ENCODE measurements at places on chromosomes 12 and 14.

DNA sequence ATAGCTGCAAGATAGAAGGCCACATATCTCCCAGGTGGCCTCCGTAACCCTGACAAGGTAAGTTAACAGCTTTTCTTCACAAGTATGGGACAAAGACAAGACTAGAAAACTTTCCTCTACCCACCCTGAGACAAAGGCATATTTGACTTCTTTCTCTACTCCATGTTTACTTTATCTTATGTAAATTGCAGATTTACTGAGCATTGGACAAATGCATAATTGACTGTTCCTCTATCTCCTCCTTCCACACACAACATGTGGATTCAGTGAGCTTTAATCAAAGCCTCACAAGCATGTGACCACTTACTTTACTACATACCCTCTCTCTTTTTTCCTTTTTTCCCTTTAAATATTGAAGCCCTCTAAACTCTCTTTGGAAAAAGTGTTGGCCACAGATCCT lies 289.1 kb upstream of the TMTC1 start:
- no peak for DNase-seq

DNA sequence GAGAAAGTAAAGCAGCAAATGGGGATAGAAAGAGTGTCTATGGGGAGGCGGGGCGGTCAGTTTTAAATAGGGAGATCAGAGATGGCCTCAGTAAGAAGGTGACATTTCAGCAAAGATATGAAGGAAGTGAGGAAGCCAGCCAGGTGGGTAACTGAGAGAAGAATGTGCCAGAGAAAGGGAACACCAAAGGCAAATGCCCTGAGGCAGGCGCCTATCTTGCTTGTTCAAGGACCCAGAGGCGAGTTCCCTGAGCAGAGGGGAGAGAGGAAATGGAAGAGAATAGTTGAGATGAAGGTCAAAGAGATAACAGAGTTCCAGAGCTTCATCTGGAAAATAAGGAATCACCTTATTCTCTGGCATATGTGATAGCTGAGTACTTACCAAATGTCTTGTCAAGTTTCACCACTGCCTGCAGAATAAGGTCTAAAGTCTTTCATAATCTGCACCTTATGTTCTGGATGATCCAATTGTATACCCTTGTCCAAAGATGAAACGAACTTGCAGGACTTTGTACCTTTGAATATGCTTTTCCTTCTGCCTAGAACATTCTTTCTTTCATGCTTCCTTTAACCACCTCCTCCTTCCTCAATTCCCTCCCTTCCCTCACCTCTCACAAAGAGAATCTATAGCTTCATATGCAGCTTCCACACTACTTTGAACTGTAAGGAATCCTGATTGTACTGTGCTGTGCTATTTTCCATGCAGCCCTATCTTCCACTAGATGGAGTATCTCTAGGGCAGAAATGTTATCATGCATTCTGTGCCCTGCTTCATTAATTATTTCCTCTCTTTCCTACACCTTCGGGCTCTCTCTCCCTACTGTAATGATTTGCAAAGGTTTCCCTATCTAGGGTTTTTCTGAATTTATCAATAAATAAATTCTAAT lies 38.5 kb downstream of the GNPTAB start:
- no peak for DNase-seq

- no peak for DNase-seq
Measured at GRCh38 chr14:25349269-25349668, 299.3 kb upstream of the STXBP6 start.

GRCh38 chr14:57390806-57391516 lies 575 bp downstream of the NAA30 start:
- peak; percentile 48 for DNase-seq

- DNase-seq, result no peak
Measured at GRCh38 chr12:54725233-54725843, 77.2 kb upstream of the DCD start.

GRCh38 chr12:120801146-120801545 lies 75.5 kb downstream of the ACADS start:
- no peak for DNase-seq

Data from effector CD8-positive, alpha-beta T cell (primary cell).